ENCODE measurements at places on chromosomes 12 and 14.

DNA sequence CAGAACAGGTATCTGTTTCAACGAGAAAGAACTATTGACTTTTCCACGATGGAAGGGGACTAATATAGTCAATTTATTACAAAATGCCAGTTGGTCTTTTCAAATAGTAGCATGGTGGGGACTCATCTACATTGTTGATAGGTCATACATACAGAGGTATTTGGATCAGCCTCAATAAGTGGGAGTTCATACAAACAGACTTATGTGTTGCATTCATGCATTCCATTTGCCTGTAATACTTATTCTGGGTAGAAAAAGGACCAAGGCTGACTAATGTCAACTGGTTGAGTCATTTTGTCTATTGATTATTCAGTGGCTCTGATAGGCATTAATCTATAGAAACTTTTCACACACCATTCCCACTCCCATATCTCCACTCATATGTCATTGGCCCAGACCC lies 41.5 kb upstream of the GLIPR1 start:
- DNase-seq: no peak

- no peak for DNase-seq
Observed at GRCh38 chr12:70571029-70571428, 66.2 kb downstream of the PTPRB start.

- no peak for DNase-seq
Observed at GRCh38 chr12:1093166-1093751, 102.2 kb downstream of the ERC1 start.

DNA sequence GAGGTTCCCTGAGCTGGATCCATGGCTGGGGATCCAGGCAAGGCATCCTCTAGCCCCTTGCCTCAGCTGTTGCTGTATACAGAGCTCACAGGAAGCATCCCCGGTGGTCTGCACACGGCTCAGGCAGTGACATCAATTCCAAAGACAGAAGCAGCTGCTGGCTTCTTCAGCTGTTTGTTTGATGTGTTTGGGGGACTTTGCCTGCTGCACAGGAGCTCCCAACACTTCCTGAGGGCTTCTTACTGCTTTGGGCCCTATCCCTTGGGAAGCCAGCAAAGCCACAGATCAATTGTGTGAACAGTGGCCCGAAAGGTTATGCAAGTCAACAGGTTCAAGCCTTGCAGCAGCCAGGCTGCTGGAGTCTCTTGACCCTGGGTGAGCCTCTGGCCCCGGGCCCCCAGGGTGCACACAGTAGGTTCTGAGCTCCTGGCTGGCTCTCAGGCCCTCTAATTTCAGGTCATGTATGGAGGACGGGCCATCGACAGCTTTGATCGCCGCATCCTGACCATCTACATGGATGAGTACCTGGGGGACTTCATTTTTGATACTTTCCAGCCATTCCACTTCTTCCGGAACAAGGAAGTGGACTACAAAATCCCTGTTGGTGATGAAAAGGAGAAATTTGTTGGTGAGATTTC lies 42.6 kb downstream of the CCDC92 start:
- no peak for DNase-seq

Data from NCI-H187 treated with DMSO at 0.1 percent for 48 hours (cell line).